Naive B cell (primary cell): ENCODE measurements at places on chromosomes 3 and 15.

- DNase-seq: no peak
Observed at GRCh38 chr3:59809710-59810444, 760.1 kb upstream of the CFAP20DC start.

DNA sequence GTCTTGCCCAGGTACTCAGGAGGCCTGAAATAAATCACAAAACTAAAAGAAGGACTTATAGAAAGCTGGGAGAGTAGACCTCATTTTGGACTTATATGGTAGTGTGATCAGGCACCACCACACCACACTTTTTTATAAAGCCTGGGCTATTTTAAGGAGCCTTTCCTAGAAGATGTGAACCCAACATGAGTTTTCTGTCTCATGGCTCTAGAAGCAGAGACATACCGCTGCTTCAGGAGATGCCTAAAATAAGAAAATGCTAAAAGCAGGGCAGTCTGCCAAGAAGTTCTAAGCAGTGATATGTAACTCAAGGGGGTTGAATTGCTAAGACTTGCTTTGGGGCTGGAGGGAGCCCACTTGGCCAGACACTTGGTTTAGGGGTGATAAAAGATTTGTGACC is 49.6 kb downstream of the SUMF1 start:
- DNase-seq: no peak

DNA sequence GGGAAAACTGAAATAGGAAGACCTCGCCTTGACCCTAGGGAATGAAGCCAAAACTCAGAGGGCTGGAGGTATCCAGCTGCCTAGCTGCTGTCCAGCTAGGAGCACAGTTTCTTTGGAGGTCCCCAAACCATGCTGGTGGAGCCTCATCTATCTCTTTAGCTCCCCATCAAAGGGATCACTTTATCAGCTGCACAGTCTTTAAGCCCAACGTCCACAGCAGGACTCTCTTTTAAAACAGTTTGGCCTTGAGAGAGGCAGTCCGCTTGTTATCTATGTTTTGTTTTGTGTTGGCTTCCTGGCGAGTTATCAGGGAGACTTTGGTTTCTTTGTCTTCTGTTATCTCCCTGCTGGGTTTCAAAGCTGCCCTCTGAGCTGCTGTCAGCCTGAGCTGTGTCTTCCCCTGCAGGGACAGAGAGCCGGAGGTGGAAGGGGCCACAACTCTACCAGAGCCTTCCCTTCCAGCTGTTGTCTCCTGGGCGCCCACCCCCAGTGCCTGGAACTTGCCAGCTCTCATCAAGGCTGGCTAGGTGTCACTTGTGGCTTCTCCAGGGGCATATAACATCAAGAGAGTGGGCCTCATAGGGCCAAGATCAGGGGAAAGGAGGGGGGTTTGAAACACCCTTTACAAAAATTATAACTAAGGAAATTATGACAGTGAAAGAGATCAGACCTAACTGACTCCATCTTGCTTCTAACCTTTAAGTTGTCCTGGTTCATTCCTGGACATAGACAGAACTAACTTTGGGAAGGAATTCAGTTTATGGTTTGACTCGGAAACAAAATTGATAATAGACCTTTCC is 61.4 kb upstream of the C15orf39 start:
- no peak for DNase-seq

GRCh38 chr3:25153561-25153960 is 274.5 kb upstream of the RARB start:
- DNase-seq: no peak

- DNase-seq: no peak
Observed at GRCh38 chr3:107710851-107711250, 188.1 kb downstream of the BBX start.

GRCh38 chr3:61819861-61820260 is 258.5 kb downstream of the PTPRG start:
- no peak for DNase-seq

DNA sequence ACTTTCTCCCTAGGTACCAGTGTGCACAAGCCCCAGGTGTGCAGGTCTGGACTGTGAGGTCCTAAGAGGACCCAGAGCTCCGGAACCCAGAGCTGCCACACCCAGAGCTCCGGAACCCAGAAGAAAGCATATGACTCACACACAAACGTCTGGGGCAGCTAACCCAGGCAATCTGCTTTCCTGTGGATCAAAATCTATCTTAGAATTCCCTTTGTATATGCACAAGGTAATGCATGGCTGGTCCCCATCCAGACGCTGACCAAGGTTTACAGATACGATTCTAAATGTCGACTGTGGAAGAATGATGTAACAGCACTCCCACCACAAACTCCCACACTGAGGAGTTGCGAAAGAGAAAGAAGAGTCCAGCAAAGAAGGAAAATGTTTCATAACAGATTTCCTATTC is 15.7 kb downstream of the KCNMB2 start:
- no peak for DNase-seq

- no peak for DNase-seq
Observed at GRCh38 chr15:74239051-74239705, 3.1 kb downstream of the CCDC33 start.

DNA sequence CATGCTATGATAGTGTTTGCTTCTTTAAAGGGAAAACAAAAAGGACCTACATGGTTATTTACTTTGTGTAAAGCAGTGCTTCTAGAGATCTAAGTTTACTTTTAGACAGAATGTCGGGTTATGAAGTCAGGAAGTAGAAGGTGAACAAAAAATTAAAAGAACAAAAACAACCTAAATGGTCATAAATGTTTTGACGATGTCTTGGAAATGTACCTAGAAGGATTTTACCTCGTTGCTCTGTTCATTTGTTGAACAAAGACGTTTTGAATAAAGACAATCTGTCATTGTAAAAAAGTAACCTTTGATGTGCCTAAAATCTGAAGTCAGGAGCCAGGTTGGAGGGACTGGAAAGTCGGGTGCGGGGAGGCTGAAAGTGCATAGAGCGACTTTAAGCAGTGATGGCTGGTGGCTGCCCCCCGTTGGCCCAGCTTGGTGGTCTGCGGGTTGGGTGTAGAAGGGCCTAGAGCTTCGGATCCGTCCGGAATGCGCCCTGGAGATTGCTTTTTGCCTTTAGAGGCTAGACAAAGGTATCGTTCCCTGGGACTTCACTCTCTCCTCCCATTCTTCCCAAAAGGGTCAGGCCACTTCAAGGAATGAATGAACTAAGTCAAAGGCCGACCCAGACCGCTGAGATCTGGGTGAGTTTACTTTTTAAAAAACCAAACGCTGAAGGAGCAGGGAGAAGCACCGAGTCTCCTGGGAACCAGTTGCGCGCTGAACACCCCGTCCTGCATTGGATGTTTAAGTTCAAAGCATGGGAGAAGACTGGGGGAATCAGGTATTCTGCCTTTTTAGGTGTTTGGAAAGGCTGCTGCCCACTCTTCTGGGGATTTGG is 2.1 kb downstream of the SOX14 start:
- no peak for DNase-seq

GRCh38 chr15:68683026-68683425 is 104.2 kb downstream of the CORO2B start:
- DNase-seq: no peak

- DNase-seq: no peak
Observed at GRCh38 chr15:33852094-33852493, 116.2 kb upstream of the CHRM5 start.

DNA sequence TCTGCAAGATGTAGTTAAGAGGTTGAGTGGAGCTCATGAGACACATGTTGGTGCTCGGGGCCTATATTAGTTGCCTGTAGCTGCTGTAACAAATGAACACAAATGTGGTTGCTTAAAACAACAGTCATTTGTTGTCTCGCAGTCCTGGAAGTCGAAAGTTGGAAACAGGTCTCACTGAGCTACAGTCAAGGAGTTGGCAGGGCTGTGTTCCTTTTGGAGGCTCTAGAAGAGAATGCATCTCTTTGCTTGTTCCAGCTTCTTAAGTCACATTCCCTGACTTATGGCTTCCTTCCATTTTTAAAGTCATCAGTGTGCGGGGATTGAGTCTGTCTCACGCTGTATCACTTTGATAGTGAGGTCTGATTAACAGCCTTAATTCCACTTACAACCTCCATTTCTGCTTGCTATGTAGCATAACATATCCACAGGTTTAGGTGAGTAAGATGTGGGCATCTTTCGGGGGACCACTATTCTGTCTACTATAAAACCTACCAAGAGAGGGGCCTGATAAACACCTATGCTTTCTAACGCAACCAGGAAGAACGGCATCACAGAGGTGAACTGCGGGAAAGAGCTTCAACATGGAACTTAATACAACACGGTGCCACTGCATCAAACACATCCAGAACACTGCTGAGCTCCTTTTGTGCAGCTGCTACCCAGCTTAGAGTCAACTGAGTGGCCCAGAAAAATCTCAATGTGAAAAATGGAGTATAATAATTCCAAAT is 119.4 kb downstream of the ATP10A start:
- no peak for DNase-seq

- DNase-seq: peak; percentile 15
Observed at GRCh38 chr3:119219069-119219468, 21.6 kb downstream of the B4GALT4 start.

GRCh38 chr3:156360083-156360482 is 194.8 kb downstream of the SSR3 start:
- no peak for DNase-seq

- DNase-seq: no peak
Observed at GRCh38 chr3:139982404-139982803, 47.4 kb downstream of the CLSTN2 start.

DNA sequence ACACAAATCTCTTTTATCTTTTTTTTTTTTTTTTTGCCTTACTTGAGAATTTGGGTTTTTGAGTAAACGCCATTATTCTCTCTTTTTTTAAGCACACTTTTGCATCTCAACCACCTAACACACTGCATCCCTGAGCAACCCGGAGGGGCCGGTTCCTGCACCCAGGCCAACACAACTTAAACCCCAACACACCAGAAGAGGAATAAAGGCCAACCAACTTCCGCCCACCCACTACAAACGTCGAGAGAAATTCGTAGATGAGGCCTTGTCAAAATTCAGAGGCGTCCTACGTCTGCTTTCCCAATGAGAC is 389 bp upstream of the CCNB2 start:
- no peak for DNase-seq

- DNase-seq: no peak
Observed at GRCh38 chr15:94785091-94785490, 553.7 kb downstream of the MCTP2 start.

DNA sequence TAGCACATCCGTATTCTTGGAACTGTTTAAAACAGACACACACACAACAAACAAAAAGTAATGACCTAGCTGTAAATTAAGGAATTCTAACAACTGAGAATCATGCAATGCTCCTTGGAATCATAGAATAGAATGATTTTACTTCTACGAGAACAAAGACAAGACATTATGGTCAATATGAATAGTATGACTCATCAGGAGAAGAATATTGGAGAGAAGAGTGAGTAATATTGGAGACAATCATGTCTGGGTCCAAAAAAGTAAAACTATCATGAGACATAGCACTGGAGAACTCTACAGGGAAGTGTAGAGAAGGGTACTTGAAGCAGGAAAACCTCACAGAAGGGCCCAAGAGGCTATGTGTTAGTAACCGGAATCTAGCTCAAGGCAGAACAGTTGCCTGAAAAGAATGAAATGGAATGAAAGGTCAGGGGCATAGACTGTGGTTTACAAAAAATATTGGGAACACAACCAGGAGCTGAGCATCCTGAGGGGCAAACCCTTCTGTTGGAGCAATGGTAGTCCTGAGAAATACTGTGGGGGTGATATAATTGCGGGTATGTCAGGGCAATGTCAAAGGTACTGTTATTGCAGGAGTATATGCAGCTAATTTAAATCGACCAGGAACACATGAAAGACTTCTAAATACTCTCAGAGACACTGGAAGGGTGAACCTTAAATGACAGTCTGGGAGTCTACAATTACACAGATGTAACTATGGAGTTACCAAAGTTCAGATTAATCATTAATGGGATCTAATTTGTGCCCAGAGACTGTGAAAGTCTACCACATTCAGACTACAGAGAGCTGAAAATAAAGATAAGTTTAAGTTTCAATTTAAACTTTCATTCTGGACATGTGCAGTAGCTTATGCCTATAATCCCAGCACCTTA is 201.2 kb downstream of the BCHE start:
- no peak for DNase-seq

GRCh38 chr15:74656935-74657535 is 38.8 kb downstream of the EDC3 start:
- DNase-seq: no peak

GRCh38 chr3:123449102-123449996 is 459 bp upstream of the ADCY5 start:
- DNase-seq: no peak

GRCh38 chr15:80852676-80853075 is 73.5 kb downstream of the CEMIP start:
- no peak for DNase-seq

DNA sequence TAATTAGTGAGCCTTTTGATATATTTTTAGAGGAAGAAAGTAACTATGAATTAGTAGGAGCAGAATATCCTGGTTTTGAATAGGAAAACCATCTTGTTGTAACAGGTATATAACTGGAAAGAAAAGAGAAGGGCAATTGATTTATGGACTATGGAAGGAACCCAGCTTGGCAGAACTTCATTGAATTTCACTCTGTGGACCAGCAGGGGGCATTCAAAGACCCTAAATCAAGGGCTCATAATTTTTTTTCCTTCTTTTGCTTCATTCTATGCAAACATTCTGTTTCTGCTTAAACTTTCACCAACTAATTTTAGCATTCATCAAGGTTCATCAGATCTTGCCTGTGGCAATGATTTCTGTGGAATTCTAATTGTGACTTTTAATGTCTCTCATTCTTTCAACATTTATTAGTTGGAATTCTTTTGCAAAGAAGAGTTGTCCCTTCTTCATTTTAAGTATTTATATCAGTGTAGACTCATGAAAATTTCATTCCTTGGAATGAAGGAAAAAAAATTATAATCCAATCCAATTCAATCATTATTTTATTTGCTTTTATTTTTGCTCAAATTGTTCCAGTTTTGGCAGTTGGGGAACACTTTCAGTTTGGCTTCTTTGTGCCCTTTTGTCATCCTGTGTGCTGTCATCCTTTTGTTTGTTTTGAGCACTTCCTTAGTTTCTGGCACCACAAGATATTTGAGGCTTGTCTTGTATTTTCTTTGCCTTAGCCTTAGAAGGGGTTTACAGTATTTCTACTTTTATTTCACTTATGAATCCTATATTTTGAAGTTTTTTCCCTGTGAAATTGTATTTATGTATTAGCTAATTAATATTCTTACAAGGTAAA is 30.4 kb downstream of the NXPE3 start:
- DNase-seq: peak; percentile 46
